Glomerular endothelial cell (primary cell): ENCODE measurements at places on chromosomes 12 and 14.

- no peak for DNase-seq
These were observed 501 bp downstream of the RIMKLB start for GRCh38 chr12:8698132-8698851.

GRCh38 chr12:17214929-17215328 lies 609.0 kb upstream of the LMO3 start:
- DNase-seq: no peak

DNA sequence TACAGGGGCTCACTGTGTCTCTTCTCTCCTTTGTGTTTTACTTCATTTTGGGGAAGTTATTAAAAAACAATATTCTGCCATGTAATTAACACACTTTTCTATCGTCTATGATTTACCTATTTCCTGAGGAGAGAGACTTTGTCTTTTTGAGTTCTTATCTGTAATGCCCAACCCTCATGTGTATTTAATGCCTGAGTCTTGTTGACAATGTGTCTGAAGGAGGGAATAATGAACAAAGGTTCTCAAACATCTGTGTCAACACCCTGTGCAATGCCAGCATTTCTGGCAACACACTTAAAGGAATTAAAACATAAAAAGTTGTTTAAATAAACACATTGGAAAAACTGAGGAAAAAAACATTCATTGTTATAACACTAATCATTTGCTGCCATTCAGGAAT lies 147.1 kb downstream of the SLC15A5 start:
- no peak for DNase-seq

GRCh38 chr14:104477666-104478380 lies 101.7 kb upstream of the C14orf180 start:
- DNase-seq: no peak

DNA sequence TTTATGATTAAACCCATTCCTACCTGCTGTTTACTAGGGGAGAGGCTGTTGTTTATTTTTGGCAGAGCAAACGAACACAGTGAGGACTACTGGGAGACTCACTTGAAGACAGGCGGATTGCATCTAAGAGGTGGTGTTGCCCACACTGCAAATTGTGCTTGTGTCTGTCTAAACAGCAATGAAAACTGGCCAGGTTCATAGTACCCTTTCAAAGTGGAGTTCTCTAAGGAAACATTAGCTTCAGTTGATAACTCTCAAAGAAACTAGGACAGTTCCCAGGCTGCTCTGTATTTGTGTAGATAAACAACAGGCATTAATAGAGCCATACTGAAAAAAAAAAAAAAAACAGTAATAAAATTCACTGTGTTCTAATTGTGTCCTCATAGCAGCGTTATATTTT lies 466.0 kb upstream of the RGS6 start:
- DNase-seq: no peak

DNA sequence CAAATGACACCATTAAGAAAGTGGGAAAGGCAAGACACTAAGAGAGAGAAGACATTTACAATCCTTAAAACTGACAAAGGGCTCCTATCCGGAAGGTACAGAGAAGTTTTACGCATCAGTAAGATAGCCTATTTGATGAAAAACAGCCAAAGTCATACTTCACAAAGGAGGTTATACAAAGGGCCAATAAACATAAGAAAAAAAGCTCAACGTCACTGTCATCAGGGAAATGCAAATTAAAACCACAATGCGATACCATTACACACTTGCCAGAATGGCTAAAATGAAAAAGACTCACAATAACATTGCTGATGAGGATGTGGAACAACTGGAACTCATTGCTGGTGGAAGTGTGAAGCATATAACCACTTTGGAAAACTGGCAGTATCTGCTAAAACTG lies 168.6 kb upstream of the FAR2 start:
- DNase-seq: no peak

DNA sequence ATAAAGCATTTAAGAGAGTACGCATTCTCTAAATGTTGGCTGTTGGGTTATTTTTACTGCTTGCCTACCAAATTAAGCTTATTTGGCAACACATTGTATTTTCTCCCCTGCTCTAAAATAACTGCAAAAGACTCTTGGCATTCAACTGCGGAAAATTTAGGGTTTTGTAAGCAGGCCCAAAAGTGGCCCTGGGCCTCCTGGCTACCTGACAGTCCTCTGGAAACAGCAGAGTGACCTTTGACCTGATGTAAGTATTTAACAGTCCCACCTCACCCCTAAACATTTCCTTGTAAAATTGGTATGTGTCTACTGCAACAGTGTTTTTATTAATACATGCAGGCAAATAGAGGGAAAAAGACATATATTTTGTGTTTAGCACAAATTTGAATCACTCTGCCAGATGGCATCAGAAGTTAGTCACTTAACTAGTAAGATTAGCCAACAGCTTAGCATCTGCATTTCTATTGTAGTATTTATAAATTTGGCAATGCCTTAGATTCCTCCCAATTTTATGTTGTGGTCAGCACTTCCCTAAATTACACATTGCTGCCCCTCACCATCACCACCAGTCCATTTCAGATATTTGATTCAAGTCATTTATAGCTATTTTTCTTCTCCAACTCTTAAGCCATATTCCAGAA lies 11.2 kb downstream of the LLPH start:
- DNase-seq: no peak

GRCh38 chr12:101925361-101925760 lies 48.0 kb downstream of the DRAM1 start:
- no peak for DNase-seq

- DNase-seq: no peak
These were observed 874 bp downstream of the CDC42BPB start for GRCh38 chr14:103056322-103057027.

DNA sequence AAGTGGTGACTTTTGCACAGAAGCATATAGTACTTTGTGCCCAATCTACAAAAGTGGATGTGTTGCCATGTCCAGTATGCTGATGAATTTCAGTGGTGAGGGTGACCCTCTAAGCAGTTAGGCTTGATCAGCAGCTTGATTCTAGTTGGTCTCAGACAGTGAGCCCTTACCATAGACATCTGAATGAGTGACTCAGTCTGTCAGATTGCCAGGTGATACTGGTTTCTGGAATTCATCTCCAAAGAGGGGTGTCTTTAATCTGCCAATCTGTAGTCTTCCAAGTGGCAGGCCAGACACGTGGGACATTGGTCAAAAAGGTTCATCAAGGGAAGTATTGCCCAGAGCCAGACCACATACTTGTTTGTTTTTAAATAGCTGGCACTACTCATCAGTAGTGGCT lies 187.4 kb upstream of the SLC16A7 start:
- DNase-seq: no peak

DNA sequence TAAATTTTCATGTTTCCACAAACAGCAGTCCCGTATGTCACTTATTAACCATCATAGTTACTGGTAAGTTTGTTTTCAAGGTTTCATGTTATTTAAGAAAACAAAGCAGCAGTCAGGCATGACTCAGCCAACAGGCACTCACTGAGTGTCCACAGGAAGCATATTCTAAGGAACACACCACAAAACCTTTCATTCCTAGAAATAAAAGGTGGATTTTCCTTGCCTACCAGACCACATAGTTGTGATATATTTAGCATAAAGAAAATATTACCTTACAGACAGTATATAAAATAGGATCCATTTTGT lies 143.3 kb upstream of the AVPR1A start:
- DNase-seq: peak; percentile 92
